CD8-positive, alpha-beta T cell (primary cell): ENCODE measurements at places on chromosomes 6 and 20. TPM values are rescaled to one million over a fixed set of nuclear protein-coding genes. Genes with fewer than 3 reads are reported as not detected.

The TOMM6 gene
- total RNA-seq: 101 TPM

The ADGRF4 gene
- total RNA-seq: not detected

The SPATA25 gene
- 0.64 TPM for total RNA-seq

The LINC00237 gene
- total RNA-seq: not detected

The ARMC12 gene
- total RNA-seq: 1.1 TPM
